ENCODE measurements at places on chromosomes 6 and 20.

- DNase-seq = no peak
Observed at GRCh38 chr6:17994019-17994418, 6.6 kb upstream of the KIF13A start.

GRCh38 chr20:60009826-60010616, 51.8 kb downstream of the CDH26 start:
- DNase-seq = no peak

DNA sequence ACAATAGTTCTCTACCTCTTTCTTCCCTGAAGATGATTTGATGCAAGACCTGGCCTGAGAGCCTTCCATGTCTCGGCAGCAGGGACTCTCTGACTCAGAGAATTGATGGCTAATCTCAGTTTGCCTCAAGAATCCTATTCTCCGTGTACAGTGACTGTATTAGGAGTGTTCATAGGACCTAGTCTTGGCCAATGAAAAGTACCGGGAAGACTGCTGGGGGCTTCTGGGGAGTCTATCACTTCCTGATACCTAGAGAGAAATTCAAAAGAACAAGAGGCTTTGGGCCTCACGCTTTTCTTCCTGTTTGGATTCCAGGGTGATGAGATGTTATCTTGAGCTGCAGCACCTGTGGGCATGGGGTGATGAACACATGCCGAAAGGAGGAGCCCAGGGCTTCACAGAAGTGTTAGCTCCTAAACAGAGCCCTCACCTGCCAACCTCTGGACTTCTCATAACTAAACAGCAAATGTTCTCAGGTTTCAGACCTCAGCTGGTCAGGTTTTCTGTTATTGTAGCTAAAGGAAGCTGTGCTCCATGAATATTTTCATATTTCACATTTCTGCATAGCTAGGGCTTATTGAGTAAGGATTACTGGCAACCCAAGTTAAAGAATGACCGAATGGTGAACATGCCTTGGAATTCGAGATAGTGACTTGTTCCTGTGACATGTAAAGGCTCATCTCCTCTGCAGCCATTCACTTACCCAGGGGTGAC, 323.1 kb upstream of the AGPAT4 start:
- no peak for DNase-seq

- DNase-seq = no peak
Observed at GRCh38 chr6:83889621-83890020, 30.1 kb downstream of the CYB5R4 start.

GRCh38 chr6:66289889-66290288, 582.9 kb upstream of the EYS start:
- no peak for DNase-seq

DNA sequence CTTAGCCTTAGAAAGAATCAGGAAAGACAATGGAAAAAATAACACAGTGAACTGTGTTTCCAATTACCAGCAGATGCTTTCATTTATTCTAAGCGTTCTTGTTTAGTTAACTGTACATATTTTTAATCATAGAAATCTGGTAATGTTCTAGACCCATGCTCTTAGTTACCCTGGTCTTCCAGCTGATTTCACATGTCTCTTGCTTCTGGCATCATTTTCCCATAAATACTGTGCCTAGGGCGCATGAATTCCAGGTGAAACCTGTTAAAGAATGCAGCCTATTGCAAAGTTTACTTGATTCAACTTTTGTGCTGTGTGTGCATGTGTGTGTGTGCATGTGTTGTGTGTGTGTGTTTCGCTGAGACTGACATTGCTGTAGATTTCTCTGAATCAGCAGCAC, 178.6 kb downstream of the PDE7B start:
- DNase-seq = no peak

GRCh38 chr20:61797200-61797599, 268.5 kb downstream of the TAF4 start:
- no peak for DNase-seq

DNA sequence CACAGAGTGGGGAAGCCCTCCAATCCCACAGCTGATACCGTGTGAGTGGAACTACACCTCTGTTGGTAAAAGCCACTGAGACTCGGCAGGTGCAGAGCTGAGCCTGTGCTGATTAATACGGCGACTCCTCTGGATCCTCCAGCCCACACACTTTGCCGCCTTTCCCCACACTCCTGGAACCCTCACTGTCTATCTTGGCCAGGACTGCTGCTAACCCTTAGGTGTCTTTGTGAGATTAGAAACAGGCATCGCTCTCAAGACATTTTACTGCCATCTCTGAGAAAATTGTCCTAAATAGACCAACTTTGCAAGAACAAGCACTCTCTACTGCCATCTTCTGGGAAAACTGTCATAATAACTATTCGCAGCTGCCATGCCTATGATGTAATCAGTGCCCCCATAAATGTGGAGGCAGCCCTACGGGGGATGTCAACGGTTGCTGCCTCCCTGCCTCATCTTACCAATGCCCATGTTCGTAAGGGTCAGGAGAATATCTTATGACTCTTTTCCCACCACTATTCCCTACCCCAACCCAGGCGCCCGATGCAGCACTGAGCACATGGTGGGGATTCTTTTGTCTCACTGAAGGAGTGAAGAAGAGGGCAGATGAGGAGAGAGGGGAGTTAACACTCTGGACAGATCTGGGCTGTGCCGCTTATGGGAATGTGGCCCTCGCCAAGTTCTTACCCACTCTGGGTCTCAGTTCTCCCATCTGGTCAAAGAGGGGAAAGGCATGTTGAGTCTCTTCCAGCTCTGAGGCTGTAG, 26.1 kb upstream of the KCNB1 start:
- no peak for DNase-seq

DNA sequence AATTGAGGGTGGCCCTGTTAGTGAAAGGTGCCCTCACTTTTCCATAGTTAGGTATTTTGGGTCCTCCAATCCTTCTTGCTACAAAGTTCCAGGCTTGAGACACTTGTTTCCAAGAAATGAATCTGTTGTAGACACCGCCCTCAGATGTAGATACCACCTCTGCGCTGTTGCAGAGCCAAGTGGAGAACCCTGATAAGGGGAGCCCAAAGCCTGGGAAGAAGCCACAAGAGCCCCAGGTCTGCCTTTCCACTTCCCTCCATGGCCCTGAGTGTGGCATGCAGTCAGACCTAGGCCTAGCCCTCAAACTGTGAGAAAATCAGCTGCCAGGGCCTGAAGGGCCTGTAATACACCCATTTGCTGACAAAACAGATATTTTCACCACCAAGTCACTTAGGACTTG, 37.1 kb downstream of the DTD1 start:
- no peak for DNase-seq

GRCh38 chr6:131581523-131581922, 8.5 kb downstream of the ARG1 start:
- DNase-seq = no peak

All from cortex of kidney (tissue), 1 donor.